ENCODE measurements at places on chromosomes 3 and 15.

GRCh38 chr15:98620020-98620419 lies 28.3 kb upstream of the IGF1R start:
- DNase-seq: no peak

GRCh38 chr15:78762985-78763795 lies 48.1 kb downstream of the ADAMTS7 start:
- DNase-seq: no peak

GRCh38 chr15:101200181-101200580 lies 51.7 kb downstream of the CHSY1 start:
- no peak for DNase-seq

GRCh38 chr3:46488735-46489361 lies 8.9 kb upstream of the RTP3 start:
- DNase-seq: peak; percentile 84

GRCh38 chr3:141150931-141151330 lies 80.7 kb upstream of the PXYLP1 start:
- no peak for DNase-seq

- no peak for DNase-seq
These were observed 606 bp upstream of the CD96 start for GRCh38 chr3:111541391-111541790.

GRCh38 chr3:21830541-21830940 lies 79.5 kb upstream of the ZNF385D start:
- no peak for DNase-seq

DNA sequence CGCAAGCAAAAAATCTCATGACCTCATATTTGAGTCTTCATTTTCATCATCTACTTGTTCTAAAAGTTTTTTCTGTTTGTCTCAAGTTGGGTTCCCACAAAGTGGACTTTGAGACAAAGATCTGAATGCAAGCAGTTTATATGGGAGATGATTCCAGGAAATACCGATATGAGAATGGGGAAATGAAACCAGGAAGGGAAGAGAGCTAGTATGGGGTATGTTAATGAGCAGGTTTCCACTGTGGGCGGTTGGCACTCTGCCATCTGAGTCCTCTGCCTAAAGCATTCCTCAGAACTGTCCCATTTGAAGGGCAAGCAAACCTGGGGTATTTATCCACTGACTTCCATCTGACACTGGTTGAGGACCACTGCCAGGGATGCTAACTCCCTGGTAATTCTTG lies 8.8 kb downstream of the ADPRH start:
- no peak for DNase-seq

GRCh38 chr3:186940967-186941366 lies 10.6 kb downstream of the ST6GAL1 start:
- DNase-seq: no peak

- DNase-seq: no peak
These were observed 31.8 kb upstream of the HES1 start for GRCh38 chr3:194103983-194104751.

DNA sequence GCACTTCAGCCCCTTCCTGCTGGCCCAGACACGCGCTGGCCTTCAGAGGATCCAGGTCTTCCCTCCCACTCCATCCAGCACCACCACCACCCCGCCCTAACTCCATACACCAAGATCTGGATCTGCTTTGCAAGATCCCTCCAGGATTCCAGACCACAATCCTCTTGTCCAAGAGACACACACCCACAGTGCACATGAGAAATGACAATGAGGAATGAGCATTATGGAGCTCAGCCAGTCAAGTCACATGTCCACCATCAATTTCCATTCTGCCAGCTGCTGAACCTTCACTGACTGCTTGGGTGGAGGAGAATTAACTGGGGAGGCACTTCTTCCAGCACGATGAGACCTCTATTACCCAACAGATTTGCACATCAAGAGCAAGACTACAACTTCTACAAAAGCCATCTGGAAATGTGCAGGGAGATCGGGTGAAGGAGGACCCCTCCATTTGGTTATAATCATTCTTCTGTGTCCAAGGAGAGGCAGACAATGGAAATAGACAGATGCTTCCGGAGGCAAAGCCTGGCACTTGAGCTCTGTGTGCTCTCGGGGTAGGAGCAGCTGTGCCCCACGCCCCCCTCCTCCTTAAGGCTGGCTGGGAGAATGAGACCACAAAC lies 12.3 kb upstream of the SPATA12 start:
- DNase-seq: no peak

DNA sequence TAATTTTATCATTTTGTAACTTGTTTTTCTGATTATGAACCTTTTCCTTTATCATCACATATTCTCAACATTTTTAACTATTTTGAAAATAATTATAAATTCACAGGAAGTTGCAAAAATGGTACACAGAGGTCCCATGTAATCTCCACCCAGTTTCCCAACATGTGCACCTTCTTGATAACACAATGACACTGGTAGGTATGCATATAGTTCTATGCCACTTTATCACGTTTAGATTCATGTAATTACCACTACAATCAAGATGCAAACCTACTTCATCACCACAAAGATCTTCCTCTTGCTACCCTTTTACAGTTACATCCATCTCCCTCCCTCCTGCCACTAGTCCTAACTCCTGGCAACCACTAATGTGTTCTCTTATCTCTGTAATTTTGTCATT lies 413.9 kb downstream of the SHQ1 start:
- DNase-seq: no peak

DNA sequence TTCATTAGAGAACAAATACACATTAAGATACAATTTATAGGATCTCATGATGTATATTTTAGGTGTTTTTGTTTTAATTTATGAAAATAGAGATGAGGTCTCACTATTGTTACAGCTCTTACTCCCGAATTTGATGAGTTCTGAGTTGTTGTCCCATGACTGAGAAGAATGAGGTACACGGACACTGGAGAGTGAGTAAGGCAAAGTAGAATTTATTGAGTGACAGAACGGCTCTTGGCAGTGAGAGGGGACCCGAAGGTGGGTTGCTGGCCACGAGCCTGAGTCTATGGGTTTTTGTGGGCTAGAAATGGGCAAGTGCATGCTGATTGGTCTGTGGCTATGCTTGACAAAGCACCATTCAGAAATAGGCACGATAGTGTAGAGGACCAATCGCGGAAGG lies 3.1 kb upstream of the RNF168 start:
- no peak for DNase-seq

DNA sequence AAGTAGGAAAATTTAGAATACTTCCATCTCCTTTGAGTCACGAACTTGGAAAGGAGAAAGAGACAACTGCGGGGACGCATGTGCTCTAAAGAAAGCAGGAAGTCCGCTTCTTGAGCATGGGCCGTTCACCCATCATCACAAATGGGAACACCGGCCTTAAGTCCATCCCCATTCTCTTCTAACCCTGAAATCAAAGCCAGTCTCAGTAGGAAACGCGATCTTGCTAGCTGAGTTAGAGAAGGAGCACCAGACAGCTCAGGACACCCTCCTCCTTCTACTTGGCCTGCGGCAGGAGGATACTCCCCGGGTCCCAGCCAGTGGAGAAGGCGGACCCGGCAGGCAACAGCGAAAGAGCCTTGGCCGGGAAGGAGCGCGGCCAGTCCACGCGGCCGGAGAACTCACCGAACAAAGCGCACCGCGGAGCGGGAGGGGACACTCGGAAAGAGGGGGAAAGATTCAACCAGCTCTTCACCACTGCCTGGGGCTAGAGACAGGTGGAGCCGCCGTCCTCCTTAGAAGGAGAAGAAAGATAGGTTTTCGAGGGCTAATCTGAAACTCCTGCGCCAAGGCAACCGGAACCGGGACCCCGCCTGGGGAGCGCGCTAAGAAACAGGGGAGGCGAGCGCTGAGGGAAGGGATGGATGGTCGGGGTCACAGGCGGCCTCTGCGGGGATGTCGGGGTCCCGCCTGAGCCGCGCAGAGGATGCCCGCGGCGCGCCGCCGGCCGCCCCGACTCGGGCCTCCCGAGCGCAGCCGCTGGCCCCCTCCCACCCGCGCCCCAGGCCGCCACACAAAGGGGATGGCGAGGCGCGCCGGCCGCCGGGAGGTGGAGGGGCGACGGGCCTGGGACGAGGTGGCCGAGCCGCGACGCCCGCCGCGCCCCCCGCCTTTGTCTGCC lies 818 bp downstream of the SLC4A7 start:
- peak; percentile 67 for DNase-seq

- no peak for DNase-seq
These were observed 83.0 kb downstream of the VGLL4 start for GRCh38 chr3:11560746-11561145.

DNA sequence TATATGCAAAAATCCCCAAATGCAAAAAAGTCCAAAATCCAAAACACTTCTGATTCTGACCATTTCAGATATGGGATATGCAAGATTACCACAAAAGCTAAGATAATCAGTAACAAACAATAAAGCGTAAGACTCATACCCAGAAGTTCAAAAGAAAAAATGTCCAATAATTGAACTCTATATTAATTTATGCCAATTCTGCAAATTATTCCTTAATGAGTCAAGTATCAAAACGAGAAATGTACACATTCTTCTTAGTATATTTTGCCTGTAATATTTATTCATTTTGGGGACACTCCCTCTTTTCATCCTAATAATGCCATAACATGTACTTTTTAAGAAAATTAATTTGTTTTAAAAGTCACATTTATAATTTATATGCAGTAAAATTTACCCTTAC lies 37.1 kb downstream of the DENND6A start:
- DNase-seq: no peak

- no peak for DNase-seq
These were observed 10.9 kb upstream of the CHAC1 start for GRCh38 chr15:40942337-40942854.

DNA sequence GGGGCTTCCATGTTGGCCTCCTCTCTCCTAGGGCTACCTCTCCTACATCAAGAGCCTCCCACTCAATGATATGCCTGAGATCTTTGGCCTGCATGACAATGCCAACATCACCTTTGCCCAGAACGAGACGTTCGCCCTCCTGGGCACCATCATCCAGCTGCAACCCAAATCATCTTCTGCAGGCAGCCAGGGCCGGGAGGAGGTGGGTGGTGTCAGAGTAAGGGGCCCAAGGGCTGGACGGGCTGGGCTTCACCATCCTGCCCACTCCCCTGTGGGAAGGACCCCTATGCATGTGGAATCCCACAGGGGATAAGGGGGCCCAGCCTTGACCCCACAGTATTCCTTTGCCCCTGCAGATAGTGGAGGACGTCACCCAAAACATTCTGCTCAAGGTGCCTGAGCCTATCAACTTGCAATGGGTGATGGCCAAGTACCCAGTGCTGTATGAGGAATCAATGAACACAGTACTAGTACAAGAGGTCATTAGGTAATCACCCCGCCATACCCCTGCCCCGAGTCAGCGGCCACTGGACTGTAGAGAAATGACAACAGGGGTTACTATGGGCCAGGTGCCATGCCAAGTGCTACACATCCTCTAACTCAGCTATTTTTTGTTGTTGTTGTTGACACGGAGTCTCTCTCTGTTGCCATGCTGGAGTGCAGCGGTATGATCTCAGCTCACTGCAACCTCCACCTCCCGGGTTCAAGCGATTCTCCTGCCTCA lies 47.1 kb downstream of the SEMA3G start:
- no peak for DNase-seq

DNA sequence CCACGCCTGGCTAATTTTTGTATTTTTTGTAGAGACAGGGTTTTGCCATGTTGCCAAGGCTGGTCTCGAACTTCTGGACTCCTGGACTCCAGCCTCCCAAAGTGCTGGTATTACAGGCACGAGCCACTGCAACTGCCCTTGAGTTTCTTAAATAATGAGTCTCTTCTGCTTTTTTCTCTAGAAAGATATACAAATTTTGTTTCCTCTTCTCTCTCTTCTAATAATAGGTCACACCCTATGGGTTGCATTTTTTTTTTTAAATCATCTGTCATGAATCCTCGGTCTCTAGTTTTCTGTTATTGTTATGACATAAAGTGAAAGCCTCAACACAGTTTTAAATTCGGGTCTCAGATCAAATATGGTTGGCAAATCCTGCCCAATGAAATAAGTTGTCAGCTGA lies 111.2 kb downstream of the IL12A start:
- DNase-seq: no peak

GRCh38 chr3:17432236-17432635 lies 310.2 kb downstream of the TBC1D5 start:
- no peak for DNase-seq

DNA sequence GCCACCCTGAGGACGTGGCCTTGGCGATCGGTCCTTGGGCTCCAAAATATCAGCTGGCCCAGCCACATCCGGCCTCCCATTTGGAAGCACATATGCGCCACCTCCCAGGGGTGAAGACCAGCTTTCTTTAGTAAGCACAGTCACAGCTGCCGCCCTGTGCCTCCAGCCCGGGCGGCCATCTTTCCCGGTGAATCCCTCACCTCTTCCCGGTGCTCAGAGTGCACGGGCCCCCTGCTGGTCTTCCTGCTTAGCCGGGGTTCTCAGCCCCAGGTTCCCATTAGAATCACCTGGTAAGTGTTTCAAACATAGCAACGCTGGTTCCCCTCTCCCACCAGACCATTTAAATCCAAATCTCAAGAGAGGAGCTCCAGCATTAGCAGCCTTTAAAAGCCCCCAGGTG lies 232.2 kb downstream of the VPS13C start:
- no peak for DNase-seq

DNA sequence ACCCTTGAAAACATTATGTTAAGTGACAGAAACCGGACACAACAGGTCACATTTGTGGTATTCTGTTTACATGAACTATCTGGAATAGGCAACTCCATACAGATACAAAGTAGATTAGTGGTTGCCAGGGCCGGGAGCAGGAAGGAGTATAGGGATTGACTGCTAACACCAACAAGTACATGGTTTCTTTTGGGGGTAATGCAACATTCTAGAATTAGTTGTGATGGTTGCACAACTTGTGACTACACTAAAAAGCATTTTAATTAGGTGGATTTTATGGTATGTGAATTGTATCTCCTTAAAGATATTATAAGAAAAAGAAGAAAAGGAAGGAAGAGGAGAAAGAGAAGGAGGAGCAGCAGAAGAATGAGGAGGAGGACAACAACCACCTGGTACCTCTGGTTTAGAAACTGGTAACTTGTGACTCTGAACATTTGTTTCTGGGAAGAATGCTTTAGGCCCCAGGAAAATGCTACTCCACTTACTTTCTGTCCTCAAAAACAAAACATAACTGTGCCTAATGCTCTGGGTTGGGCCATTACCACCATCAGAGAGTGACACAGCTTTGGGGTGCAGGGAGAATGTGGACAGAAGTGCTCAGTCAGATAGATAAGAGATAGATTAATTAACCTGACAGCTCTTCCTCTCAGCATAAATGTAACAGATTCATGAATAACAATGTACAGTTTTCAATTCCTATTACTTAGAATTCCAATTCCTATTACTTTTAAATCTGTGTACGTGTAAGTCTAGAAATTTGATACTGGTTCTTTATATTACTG lies 20.3 kb downstream of the SETMAR start:
- no peak for DNase-seq

- DNase-seq: no peak
These were observed 98.3 kb upstream of the SLC6A11 start for GRCh38 chr3:10717756-10718155.

DNA sequence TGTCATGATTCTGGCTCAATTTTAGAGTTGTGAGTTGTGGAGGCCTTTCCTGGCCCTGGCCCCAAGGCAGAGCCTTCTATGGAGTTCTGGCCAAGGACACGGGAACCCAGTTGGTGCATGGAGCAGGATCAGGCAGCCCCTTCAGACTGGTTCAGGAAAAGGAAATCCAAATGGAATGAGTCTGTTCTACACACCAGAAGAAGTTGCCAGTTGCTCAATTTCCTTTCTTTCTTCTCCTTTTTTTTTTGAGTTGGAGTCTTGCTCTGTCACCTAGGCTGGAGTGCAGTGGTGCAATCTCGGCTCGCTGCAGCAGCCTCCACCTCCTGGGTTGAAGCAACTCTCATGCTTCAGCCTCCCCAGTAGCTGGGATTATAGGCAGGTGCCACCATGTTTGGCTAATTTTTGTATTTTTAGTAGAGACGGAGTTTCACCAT lies 28.9 kb upstream of the BHLHE40 start:
- DNase-seq: no peak

- peak; percentile 88 for DNase-seq
These were observed at the start of gene GATM for GRCh38 chr15:45378149-45378912. Gene GATM (minus strand): TSS chr15:45378544. CDS start chr15:45378453, 91 bp downstream.
